ENCODE measurements at places on chromosomes 2 and 18.

GRCh38 chr2:172836827-172837226 lies 101.2 kb downstream of the RAPGEF4 start:
- no peak for DNase-seq

GRCh38 chr2:149213764-149214493 lies 116.5 kb upstream of the LYPD6 start:
- DNase-seq, result no peak

DNA sequence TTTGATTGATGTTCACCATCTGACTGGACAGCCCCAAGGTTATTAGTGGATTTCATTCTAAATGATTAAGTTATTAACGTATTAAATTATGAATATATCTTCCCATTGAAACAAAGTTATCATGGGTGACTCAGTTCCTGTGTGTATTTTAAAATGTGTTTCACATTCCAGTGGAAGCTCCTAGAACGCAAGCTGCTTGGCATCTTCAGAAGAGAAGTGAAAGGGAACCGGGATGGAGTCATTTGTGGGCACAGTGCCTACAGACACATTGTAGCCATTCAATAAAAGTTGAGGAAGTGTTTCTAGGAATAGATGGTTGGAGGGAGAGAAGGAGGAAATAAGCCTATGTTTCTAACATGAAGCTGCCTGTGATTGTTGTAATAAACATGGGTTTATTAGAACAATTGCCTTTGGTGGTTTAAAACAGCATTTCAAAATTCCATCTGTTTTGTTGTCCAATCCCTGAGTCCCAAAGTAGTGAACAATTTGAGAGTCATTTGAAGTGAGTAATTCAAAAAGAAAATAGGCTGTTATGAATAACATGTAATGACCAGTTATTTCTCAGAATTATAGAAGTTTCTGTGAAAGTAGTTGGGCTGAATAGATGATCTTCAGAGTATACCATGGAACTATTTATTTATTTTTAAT lies 143.5 kb downstream of the PKP4 start:
- peak; percentile 56 for DNase-seq

DNA sequence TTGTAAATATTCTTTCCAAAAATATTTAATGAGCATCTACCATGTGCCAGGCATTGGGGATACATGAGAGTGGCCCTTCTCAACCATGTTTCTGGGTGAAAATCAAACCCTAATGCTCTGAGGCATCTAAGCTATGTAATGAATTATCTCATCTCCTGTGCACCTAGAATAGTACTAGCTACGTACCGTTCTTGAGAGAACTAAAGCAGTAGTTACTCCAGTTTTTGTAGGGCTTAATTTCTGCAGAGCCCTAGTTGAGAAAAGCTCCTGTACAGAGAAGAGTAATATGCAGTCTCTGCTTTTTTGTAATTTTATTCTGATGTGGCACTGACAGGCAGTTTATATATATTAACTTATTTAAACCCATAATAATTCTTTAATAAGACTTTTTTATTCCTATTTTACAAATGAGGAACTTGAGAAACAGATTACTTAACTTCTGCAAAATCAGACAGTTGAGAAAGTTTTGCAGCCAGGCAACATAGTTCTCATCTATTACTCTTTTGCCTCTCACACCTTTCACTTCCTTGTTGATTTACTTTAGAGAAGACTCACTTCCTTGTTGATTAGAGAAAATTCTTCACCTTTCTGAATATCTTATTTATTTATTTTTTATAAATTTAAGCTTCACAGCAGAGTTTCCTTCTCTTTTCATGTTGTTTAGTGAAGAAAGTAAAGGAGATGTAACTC lies 3.1 kb downstream of the SPOPL start:
- no peak for DNase-seq

GRCh38 chr2:196592911-196593881 lies 46.3 kb upstream of the CCDC150 start:
- DNase-seq, result peak; percentile 70

- no peak for DNase-seq
Observed at GRCh38 chr18:27363872-27364271, 178.8 kb upstream of the CHST9 start.

- no peak for DNase-seq
Observed at GRCh38 chr2:120812866-120813265, 77.2 kb downstream of the GLI2 start.

- no peak for DNase-seq
Observed at GRCh38 chr2:10014418-10015190, 28.7 kb upstream of the KLF11 start.

DNA sequence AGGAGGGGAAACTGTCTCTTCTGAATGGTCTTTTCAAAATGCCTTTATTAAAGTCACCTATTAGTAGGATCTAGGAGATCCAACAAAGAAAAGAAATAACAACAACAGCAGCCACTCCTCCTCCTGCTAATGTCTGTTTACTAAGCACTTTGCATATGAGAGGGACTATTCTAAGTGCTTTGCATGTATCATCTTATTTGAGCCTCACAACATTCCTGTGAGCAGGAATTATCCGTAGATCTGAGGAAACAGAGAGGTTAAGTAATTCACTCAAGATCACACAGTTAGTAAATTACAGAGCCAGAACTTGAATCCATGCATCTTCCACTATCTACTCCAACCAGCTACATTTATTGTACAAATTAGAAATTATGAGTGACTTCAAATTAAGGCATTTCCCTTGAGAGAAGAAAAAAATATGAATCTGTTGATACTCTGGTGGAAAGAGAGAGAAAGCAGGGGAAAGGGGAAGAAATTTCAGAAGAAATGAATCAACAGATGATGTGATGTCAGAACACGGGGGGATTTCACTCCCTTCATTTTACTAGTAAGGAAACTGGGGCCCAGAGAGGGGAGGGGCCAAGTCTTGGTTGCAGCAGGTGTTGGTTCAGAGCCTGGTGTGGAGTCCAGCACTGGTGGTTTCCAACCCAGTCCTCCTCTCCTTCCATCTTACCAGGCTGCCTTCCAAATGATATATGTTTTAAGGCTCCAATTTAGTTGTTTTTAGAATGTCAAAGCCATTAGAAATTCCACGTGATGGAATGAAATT lies 49.7 kb downstream of the TSN start:
- no peak for DNase-seq

DNA sequence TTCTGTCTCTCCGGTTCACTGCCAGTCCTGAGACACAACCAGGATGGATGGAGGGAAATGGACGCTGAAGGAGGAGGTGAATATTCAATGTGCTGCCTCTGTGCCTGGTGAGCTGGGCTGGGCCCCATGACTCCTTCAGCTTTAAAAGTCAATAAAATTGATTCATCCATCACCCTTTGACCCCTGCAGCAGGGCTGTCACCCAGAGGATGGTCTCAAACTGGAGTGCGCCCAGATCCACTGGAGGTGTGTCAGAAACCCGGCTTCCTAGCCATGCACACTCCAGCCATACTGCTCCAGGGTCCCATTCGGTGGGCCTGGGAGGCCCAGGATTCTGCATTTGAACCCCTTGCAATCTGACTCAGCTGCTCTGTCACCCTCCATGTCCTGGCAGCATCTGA lies 94.1 kb upstream of the BOD1L2 start:
- no peak for DNase-seq

DNA sequence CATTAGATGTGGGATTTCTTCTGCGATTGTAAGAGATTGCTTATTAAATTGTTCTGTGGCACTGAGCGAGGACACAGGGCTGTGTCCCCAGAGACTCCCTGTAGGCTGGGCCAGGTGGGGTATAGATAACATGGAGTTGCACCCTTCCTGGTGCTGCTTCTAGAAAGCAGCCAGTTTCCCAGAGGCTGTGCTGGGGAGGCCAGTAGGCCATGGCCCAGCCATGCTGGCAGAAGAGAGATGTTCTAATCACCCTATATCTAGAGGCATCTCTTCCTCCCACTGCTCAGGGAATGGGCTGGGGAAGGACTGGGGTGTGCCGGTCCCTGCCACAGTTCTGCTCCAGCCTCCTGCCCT lies 66.9 kb downstream of the HS1BP3 start:
- peak; percentile 7 for DNase-seq

DNA sequence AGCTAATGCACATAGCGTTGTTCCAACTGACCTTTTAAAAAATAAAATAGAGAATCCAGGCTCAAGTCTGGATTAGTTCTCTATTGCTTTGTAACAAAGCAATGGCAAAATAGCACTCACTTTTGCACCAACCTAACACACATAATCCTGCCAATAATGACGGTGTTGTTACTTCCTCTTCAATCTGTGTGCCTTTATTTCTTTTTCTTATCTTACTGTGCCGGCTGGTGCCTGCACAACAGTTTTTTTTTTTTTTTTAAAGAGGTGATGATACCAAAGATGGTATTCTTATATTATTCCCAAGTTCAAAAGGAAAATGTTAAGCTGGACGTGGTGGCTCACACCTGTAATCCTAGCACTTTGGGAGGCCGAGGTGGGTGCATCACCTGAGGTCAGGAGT lies 3.4 kb downstream of the PLB1 start:
- no peak for DNase-seq

DNA sequence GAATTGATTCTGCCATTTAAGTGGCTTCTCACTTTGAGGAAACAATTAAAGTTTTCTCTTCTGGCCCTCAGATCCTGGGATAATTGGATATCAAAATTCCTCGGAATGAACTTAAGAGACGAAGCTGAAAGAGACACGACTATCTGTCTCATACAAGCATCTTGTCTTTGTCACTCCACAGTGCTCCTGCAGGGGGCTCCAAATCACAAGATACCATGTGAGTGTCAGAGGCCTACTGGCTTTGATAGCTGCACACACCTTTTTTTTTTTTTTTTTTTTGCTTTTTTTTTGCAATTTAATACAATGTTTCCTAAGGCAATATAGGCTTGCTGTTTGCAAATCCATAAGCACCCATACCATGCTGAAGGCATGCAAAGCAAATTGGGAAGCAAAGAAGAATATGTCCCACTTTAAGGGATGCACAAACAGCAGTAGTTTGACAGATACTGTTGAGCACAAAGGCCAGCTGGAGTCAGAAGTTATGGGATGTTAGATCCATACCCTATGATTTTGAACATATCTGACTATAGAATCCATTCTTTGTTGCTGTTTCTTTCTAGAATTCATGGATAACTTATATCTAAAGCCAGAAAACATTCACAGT lies 109.0 kb upstream of the CBLN2 start:
- peak; percentile 21 for DNase-seq

- no peak for DNase-seq
Observed at GRCh38 chr2:140643761-140644187, 1487.0 kb downstream of the LRP1B start.

GRCh38 chr2:234459401-234460009 lies 37.4 kb downstream of the ARL4C start:
- no peak for DNase-seq

- no peak for DNase-seq
Observed at GRCh38 chr2:182907081-182907830, 40.8 kb upstream of the FRZB start.

DNA sequence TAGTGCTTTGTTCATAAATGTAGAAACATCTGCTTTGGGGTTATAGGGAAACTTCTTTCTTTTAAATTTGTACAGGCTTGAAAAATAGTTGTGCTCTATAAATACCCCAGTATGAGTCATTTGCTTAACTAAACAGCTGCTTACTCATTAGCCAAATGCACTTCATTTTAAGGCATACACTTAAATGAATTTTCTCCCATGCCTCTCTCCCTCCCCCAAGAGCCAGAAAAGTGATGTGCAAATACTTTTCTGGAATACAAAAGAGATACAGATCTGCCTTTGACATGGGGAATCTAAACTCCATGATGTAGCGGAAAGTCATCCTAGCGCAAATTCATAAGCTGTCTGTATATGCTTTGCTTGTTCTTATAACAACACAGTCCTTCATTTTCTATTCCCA lies 469.4 kb downstream of the DLGAP1 start:
- no peak for DNase-seq

DNA sequence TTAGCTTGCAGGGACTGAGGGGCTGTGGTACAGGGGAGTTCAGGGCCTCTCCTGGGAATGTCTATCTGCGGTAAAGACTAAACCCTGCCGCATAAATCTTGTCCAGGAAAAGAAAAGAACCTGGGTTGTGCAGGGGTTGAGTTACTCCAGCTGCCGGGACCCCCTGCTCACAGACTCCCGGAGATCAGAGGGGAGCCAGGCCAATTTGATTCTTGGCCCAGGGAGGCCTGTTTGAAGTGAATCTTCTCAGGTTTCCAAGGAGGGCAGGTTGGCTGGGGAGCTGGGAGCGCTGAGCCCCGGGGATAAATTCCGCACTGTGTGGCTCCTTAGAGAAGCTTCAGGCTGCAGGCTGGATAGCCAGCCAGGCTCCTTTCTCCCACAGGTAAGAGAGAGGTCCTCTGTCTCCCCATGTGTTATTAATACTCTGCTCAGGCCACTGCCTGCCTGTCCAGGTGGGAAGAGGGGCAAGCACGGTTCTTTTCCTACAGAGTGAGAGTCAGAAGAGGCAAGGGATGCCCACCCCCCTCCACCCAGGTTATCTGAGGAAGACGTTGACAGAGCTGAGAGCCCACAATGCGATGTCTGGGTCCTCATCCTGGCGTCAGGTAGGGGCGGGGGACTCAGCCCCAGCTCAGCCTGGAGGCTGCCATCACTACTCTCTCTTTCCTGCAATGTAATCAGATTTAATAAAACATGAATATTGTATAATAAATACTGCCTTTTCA lies 82.7 kb downstream of the LONRF2 start:
- DNase-seq, result no peak

GRCh38 chr2:71452565-71452964 lies 796 bp upstream of the DYSF start:
- DNase-seq, result peak; percentile 63

- DNase-seq, result no peak
Observed at GRCh38 chr2:62641410-62641843, 64.1 kb upstream of the EHBP1 start.

DNA sequence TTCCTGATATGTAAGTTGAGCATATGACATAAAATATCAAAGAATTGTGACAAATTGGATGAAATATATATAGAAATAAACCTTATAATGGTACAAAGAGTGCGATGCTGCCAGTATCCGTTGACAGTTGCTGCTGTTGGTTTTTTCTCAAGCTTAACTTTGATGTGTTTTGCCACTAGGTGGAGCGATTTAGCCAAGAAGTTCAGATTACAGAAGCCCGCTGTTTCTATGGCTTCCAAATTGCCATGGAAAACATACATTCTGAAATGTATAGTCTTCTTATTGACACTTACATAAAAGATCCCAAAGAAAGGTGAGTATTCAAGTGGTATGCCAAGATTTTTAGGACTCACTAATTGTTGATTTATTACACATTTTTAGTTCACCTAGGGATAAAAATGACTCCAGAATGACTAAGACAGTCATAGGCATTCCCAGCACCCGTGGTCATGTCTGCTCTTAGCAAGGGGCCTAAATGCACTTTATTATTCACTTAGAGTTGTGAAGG lies 2.1 kb downstream of the RRM2 start:
- DNase-seq, result no peak

DNA sequence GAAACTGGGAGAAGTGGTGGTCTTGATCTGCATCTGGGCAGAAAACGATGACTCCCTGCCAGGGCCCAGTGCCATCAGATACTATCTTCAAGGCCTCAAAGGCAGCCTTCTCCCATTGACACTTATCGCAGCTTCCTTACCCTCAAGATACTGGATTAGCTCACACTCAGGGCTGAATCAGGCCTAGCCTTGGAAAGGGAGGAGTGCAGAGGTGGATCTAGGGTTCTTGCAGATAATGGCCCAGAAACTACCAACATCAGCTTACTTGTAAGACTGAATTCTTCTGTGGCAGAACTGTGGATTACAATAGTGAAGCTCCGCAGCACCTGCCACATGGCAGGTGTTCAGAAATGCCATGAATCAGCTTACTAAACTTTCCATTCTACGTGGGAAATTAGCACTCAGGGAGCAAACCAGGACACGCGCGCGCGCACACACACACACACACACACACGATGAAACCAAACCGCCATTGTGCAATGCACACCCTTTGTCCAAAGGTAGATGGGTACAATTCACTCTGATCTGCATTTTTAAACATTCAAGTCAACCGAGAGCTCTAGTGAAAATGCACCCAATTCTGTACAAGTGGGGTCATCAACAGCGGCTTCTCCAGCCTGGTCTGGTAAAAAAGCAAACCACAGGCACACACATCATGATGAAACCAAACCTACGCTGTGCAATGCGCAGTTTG lies 26.3 kb upstream of the TMEM182 start:
- no peak for DNase-seq

All from femur (tissue), 1 donor.